GM18507 (cell line): ENCODE measurements at places on chromosomes 11 and 22.

DNA sequence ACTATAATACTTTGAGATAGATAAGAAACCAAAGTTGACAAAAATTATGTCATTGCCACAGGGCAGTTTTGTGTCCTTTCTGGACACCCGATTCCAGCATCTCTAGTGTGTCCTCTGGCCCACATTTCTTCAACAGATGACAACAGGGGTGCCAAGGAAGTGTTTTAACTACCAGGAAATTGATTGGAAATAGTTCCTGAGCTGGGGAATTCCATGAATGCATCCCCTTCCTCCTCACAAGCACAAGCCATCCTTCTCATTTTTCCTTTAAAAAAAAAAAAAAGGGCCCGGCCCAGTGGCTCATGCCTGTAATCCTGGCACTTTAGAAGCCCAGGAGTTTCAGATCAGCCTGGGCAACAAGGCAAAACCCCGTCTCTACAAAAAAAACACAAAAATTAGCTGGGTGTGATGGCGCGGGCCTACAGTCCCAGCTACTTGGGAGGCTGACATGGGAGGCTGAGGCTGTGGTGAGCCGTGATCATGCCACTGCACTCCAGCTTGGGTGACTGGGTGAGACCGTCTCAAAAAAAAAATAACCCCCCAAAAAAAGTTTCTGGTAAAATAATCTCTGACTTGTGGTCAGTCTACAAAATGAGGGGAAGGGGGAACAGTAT lies 797 bp upstream of the B3GAT3 start:
- DNase-seq: no peak

DNA sequence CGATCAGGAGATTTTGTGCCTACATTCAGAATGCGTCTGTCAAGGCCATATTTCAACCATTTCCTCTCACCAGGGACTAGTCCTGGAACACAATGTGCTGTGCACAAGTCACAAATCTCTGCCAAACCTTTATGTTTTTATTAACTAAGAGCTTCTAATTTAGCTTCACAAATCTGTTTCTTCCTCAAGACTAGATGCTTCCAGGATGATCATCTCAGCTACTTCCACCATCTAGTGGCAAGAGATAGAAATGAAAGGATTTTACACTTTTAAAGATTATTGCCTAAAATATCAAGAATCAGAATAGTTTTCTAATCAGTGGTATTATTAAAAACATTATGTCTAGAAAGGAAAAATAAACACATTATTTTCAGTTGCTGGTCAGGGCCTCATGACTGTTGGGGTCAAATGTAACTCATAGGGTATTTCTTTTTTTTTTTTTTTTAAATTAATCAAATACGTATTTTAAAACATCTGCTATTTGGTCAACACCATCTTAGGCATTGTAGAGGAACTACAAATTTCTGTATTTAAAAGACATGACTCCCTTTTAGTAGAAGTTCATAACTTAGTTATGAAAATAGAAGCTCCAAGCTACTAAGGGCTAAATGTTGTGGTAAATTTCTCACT lies 1102.6 kb downstream of the DLG2 start:
- DNase-seq: no peak

DNA sequence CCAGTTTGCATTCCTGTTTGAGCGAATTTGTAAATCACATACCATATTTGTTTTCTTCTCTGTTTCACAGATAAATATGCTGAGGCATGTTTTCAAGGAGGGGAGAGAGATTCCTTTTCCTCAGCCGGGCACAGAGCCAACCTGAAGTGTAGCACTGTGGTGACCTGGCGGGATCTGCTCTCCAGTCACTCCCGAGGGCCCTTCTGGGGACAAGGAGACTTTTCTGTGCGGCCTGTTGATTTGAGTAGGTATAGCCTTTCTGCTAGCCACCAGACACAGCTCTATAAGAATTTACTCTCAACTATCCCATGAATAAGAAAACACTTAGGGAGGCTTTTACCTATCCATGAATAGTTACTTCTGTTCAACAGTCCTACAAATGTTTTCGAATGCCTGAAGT lies 63.5 kb upstream of the FDX1 start:
- no peak for DNase-seq

- no peak for DNase-seq
These were observed 148.3 kb downstream of the TEAD1 start for GRCh38 chr11:12822392-12823022.

- DNase-seq: no peak
These were observed 34.2 kb downstream of the ARHGAP8 start for GRCh38 chr22:44786610-44787009.

- no peak for DNase-seq
These were observed 154.3 kb upstream of the B3GAT1 start for GRCh38 chr11:134566311-134566710.

- no peak for DNase-seq
These were observed 1076.7 kb downstream of the BRD1 start for GRCh38 chr22:48750826-48751440.

GRCh38 chr22:20979243-20979809 lies 2.8 kb upstream of the LZTR1 start:
- DNase-seq: no peak

- DNase-seq: no peak
These were observed 222.5 kb downstream of the SOX6 start for GRCh38 chr11:16133867-16134266.

DNA sequence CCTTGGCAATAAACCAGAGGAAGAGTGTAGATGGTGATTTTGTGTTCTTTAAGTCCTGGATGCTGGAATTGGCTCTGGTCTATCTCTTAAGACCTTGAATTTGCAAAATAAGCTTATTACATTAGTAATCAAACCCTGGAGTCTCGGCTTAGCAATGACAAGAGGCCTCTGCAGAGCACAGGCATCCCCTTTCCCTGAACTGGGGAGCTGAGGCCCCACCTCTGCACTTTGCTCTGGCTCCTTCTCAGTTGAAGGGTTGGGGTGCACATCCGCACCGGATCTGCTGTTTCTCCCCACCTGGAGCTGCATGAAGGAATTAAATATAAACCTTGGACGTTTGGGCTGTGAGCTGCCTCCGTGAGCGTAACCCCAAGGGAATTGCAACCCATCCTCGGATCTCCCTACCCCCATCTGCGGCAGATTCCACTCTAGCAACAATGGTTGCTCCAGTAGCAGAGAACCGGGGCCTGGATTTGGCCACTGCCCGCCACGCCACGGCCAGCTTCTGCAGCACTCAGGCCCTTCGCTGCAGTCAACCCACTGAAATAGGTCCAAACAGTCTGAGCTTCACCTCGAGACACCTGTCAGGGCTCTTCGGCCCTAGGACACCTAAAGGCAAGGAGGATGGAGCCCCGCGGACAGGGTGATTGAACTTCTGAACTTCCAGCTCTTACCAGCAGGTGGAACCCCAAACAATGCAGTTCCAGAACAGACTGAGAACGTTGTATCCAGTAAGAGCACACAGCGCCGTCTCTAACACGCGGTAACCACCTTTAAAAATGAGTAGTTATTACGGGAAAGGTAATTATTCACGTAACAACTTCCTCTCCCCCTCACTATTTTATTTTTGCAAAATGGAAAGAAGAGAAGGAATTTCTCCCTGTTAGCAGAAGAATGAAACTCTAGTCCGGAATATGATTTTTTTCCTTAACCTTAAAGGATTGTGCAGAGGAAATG lies 54.8 kb upstream of the CAPRIN1 start:
- DNase-seq: peak; percentile 37

DNA sequence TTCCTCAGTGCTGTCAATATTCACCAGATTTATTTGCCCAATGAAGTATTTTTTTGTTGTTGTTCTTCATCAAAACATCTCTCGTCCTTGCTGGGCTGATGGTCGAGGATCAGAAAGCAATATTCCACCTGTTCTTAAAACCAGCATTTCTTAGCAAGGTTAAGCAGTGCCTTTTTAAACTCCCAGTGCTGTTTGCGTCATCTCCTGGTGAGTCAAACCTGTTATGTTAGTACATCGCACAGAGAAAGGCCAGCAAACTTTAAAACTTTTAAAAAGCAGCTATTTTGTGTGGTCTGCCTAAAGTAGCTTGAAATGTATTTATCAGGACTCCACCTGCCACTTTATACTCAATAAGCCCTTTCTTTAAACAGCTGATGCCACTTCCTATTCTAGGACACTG lies 802.0 kb downstream of the KCNA4 start:
- DNase-seq: no peak

GRCh38 chr11:17012712-17013547 lies 1.3 kb downstream of the PLEKHA7 start:
- DNase-seq: no peak

DNA sequence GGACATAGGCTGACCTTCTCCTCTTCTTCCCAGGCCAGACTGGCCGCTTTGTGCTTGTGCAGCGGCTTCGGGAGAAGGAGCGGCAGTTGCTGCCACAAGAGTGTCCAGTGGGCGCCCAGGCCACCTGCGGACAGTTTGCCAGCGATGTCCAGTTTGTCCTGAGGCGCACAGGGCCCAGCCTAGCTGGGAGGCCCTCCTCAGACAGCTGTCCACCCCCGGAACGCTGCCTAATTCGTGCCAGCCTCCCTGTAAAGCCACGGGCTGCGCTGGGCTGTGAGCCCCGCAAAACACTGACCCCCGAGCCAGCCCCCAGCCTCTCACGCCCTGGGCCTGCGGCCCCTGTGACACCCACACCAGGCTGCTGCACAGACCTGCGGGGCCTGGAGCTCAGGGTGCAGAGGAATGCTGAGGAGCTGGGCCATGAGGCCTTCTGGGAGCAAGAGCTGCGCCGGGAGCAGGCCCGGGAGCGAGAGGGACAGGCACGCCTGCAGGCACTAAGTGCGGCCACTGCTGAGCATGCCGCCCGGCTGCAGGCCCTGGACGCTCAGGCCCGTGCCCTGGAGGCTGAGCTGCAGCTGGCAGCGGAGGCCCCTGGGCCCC lies 1.4 kb downstream of the RASSF7 start:
- no peak for DNase-seq

DNA sequence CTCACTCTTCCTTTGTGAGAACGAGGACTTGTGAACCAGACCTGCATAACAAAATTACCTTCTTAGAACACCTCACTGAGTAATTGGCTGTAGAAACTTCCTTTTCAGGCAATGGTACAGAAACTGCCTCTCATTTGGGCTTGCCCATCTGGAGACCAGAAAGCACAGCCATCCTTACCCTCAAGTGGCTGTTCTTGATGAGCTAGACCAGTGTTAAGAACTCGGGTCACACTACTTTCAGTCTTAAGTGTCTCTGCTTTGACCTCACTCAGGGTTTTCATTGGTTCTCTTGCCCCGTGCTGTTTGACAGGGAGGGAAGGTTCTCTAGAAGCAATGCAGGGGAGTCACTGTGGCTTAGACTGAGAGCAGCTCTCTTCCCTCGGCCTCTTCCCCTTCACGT lies 29.3 kb downstream of the NAT10 start:
- DNase-seq: no peak

DNA sequence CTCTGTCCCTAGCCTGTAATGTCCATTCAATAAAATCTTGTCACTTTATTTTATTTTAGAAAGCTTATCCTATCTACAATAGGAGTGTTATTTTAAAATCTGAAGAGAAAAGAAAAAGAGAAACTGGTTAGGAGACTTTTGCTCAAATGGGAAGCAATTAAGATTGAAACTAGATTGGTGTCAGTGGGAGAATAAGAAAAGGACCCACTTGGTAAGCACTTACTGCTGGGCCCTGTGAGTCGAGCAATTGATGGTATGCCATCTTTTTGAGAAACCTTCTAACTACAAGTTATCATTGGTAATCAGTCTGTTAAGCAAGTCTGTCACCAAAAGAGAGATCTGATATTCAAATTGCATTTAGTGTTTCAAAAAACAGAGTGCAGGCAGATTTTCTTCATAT lies 258.4 kb downstream of the GRM5 start:
- DNase-seq: no peak

- no peak for DNase-seq
These were observed 118.5 kb upstream of the TIMP3 start for GRCh38 chr22:32682990-32683389.

DNA sequence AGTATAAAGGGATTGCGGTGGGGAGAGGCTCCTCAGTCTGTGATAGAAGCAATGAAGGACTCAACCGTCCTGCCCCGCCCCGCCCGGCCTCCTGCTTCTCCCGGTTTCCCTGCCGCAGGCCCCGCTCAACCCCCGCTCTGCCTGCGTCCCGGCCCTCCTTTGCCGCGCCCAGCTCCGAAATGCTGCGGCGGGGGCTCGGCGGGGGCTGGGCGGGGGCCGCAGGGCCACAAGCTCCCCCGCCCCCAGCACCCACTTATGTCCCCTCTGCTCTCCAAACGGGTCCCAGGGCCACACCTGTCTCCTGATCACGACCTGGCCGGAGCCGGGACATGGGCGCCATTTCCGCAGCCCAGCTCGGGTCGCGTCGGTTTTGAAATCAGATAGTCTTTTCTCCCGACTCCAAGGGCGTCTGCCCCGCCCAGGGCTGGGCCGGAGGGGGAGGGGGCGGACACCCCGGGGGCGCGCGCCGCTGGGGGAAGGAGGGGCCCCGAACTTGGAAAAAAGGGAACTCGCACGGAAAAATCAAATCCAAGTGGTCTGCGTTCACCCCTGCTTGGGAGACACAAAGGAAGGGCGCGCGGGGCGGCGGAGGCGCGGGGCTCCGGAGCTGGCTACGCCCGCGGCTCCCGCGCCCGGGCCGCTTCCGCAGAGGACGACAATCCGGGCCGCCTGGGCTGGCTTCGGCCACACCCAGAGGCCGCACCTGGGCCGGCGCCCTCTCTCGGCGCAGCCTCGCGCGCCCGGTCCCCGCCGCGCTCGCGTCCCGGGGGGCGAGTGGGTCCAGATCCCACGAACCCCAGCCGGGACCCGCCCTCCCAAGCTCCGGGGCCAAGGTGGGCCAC lies 70.6 kb upstream of the EP300 start:
- no peak for DNase-seq

DNA sequence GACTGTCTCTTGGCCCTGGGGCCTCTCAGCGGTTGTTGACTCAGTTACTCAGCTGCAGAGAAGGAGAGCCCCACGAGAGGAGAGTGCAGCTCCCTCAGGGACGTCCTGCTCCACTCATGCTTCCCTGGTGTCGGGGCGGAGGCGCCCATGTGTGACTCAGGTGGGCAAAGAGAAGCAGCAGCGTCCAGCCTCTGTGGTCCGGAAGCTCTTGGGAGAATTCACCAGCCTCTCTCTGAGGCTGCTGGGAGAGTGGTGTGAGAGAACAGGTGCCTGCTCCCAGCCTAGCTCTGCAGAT lies 25.7 kb downstream of the GLB1L2 start:
- no peak for DNase-seq

GRCh38 chr11:71446942-71447688 lies 1.1 kb downstream of the DHCR7 start:
- no peak for DNase-seq

DNA sequence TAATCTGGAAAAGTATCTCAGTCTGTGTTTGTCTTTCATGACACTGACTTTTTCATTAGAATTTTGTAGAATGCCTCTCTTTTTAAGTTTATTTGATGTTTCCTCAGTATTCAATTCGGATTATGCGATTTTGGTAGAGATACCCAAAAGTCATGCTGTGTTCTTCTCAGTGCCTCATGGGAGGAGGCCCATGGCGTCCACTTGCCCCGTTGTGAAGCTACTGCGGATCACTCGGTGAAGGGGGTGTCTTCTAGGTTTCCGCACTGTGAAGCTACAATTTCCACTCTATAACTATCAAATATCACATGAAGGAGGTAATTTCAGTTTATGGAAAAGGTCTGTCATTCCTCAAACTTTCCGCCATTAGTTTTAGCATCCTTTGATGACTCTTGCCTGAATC lies 794.0 kb downstream of the TBC1D22A start:
- no peak for DNase-seq

- no peak for DNase-seq
These were observed 38.5 kb upstream of the GRAMD4 start for GRCh38 chr22:46581538-46582244.

- no peak for DNase-seq
These were observed 2.2 kb downstream of the GLB1L2 start for GRCh38 chr11:134333946-134334345.
